GM10248 (cell line): ENCODE measurements at places on chromosomes 4 and X.

DNA sequence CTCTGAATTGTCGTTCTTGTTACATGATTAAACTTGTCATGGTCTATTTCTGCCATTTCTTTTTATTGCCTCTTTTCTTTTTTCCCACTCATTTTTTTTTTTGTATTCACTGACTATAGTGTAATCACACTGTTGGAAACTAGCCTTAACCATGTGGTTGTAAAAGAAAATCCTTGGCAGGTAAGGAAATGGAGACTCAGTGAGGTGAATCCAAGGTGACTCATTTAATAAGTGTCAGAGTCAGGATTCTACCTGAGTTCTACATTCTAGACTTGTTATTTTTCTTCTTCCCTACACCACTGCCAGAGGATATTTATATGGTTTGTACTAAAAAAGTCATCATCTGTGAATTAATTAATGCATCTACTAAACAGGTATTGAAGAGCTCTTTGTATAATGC lies 152.2 kb downstream of the CBLL2 start:
- DNase-seq, result no peak

GRCh38 chr4:93216646-93217045 lies 611.9 kb upstream of the ATOH1 start:
- DNase-seq, result no peak

- no peak for DNase-seq
Observed at GRCh38 chr4:36432586-36432985, 151.2 kb downstream of the DTHD1 start.

DNA sequence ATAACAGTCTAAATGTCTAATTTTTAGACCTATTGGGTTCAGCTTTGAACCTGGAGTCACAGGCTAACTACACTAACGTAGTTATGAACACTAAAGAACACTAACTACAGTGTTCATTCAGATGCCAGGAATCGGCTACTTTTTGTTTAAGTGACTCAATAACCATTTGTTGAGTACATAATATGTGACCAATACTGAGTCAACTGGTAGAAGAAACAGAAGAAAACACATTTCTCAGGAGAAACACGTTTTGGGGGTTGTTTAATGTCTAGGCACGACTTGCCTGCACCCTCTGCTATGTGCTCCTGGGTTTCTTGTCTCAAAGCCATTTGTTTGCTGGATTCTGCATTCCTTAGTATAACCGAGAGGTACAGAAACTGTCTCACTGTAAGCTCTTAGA lies 18.6 kb upstream of the CLNK start:
- no peak for DNase-seq
